ENCODE measurements at places on chromosomes 13 and 19.

DNA sequence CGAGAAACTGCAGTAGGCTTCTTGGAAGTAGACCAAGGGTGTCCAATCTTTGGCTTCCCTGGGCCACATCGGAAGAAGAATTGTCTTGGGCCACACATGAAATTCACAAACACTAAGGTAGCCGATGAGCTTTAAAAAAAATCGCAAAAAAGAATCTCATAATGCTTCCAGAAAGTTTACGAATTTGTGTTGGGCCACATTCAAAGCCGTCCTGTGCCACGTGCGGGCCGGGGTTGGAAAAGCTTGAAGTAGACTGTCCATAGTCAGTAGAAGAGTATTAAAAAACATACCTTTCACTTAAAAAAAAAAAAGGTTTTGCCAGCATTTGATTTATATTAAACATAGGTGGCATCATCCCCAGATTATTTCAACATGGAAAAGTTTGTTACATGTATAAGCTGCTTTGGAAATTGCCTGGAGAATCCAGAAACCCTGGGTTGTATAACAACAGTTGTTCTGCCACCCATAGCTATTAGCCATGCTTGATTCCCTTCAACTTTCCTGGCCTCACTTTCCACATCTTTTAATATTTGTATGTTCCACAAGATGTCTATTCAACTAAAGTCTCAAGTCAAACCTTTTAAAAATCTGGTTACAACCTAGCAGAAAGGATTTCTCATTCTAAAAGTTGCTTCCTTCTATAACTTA is 1.0 kb downstream of the IFT88 start:
- DNase-seq: no peak

DNA sequence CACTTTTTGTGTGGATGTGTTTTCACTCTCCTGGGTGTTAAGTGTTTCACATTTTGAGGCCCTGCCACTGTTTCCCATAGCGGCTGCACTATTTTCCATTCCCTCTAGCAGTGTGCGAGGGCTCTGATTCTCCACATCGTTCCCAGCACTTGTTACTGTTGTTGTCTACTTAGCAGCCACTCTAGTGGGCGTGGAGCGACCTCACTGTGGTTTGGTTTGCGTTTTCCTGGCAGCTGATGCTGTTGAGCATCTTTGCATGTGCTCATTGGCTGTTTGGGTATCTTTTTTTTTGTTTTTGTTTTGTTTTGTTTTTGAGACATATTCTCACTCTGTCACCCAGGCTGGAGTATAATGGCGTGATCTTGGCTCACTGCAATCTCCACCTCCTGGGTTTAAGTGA is 14.4 kb downstream of the NAXD start:
- DNase-seq: no peak

GRCh38 chr13:25276748-25277147 is 10.5 kb downstream of the MTMR6 start:
- no peak for DNase-seq

DNA sequence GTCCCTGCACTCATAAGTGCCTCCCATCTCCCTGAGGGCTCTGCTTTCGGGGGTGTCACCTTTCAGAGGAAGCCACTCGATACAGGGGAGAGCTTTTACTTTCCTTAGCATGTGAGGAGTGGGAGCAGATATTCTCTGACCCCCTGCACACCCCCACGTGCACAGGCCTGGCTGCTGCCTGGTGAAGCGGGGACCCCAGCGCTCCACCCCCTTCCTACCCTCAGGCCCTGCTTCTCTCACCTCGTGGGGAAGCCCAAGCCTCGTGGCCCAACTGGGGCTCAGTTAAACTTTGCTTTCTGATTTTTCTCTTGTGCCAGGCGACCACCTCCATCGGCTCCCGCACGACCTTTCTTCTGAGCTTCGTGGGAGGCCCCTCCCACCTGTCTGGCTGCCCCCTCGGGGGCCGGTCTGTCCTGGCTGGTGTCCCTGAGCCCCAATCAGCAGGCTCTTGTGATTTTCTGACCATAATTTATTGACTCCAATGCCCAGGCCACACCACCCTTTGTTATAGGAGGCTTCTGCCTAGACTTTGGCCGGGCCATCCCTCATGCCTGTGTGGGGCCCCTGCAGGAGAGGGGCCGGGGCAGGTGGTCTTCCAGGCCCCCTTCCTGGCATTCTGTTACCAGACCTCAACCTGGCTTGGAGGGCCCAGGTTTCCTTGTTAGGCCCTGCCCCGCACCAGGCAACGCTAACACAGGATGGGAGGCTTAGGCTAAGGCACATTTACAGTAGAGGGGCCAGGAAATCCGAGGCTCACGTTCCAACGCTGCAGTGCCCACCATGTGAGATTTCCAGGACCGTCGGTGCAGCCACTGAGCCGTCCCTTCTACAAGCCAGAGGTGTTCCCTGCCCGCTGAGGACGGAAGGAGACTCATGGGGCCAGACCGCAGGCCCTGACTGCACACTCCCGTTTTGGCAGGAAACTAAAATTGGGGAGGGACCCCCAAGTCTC is 3.7 kb downstream of the TMED1 start:
- DNase-seq: no peak

Data from spinal cord (tissue), 10 donors.